ENCODE measurements at places on chromosomes 13 and 19.
A peak's percentile ranks its signal among the peaks of the same experiment; 100 is the strongest.

DNA sequence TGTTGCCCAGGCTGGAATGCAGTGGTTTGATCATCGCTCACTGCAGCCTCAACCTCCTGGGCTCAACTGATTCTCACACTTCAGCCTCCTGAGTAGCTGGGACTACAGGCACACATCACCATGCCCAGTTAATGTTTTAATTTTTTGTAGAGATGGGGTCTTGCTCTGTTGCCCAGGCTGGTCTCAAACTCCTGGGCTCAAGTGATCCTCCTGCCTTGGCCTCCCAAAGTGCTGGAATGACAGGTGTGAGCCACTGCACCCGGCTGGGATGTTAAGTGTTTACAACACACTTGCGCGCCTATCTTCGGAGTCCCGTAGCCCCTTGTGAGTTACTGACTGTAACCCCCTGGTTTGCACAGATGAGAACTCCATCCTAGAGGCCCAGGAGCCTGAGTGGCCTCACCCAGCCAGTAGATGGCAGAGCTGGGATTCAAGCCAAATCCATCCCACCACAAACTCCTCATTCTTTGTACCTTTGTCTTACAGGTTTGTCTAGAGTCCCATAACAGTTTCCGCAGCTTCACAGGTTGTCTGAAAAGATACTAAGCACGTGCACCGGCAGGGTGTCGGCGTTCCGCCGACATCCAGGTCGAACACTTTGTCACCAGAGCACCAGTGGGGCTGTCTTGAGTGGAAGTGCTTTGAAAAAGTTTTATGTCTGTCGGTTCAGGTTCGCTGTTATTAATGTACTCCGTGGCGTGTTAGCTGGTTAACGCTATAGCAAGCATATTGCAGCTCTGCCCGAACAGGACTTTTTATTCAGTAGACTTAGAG is 14.7 kb downstream of the MAG start:
- DNase-seq = no peak

DNA sequence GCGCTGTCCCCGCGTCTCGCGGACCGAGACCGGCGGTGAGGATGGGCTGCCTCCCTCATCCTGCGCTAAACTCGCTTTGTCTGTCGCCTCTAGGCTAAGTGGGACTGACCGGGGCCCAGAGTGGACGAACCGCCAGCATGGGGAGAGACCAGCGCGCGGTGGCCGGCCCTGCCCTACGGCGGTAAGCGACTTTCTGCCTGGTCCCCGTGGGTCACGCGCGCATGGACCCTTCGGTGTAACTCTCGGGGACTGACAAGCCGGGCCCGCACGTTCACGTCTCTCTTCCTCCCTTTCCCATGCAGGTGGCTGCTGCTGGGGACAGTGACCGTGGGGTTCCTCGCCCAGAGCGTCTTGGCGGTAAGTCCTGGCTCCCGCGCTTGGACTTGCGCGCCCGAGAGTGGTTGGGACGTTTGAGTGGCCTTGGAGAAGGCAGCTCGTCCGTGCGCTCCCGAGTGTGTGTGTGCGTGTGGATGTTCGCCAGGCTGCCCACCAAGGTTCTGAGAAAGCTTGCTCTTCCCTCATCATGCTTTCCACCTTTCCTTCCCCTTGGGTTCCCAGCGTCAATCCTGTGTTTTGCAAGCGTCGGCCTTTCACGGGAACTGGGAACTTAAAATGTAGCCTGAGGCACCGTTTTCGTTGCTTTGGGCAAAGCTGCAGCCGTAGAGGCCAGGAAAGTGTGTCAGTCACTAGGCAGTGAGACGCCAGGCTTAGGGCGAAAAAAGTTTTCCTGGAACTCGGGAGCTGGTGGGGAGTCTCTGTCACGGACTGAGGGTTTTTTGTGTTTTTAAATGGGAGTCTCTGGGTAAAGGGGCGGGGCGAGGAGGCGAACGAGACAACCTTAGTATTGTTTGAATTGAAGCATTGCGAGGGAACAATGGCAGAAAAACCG is 927 bp downstream of the COL4A2 start:
- no peak for DNase-seq

GRCh38 chr19:35444735-35445134 is 3.3 kb upstream of the FFAR2 start:
- DNase-seq = no peak

- no peak for DNase-seq
These were observed 25.9 kb downstream of the LATS2 start for GRCh38 chr13:21035498-21035897.

GRCh38 chr19:32339988-32340874 is 5.2 kb upstream of the ZNF507 start:
- peak; percentile 26 for DNase-seq

- no peak for DNase-seq
These were observed 27.4 kb downstream of the LRCH1 start for GRCh38 chr13:46580362-46580839.

- no peak for DNase-seq
These were observed 16.8 kb upstream of the SLC35E1 start for GRCh38 chr19:16588824-16589577.

GRCh38 chr19:5012688-5013457 is 44.0 kb downstream of the KDM4B start:
- DNase-seq = no peak

GRCh38 chr19:53272044-53272443 is 4.5 kb upstream of the VN1R4 start:
- no peak for DNase-seq

DNA sequence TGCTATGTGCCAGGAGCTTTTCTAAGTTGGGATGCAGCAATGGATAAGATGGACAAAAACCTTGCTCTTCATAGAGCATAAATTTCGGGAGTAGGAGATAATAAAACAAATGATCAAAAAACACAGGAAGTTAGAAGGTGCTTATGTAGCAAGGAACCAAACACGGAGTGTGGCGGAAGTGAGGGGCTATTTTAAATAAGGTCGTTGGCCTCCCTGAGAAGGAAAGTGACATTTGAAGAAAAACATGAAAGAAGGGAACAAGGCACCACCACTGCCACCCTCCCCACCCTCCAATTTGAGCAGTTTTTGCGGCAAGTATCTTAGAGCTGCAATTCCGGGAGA is 3.2 kb upstream of the GSX1 start:
- DNase-seq = no peak

- no peak for DNase-seq
These were observed 109.0 kb upstream of the SOX1 start for GRCh38 chr13:111957913-111958450.

- no peak for DNase-seq
These were observed 3.7 kb upstream of the SMIM17 start for GRCh38 chr19:56639217-56639616.

Data from effector CD8-positive, alpha-beta T cell (primary cell).